ENCODE measurements at places on chromosomes 6 and 20. TPM values are rescaled to one million over a fixed set of nuclear protein-coding genes. Genes with fewer than 3 reads are reported as not detected.

GRCh38 chr6:164098857-164099267 lies 684.3 kb downstream of the QKI start:
- peak; percentile 35 for DNase-seq
- H3K4me3 ChIP-seq, result no peak overlapping the region
- no peaks in the 10 kb centered on the region for H3K36me3 ChIP-seq
- H3K4me1 ChIP-seq, result peaks cover 9% of the 10 kb centered on the region

GRCh38 chr6:53956068-53956711 lies 155.1 kb upstream of the MLIP start:
- H3K27me3 ChIP-seq, result no peaks in the 10 kb centered on the region
- no peak overlapping the region for H3K27ac ChIP-seq
- no peak overlapping the region for H3K4me3 ChIP-seq
- H3K36me3 ChIP-seq, result no peaks in the 10 kb centered on the region
- no peaks in the 10 kb centered on the region for H3K4me1 ChIP-seq
- DNase-seq, result peak; percentile 80

DNA sequence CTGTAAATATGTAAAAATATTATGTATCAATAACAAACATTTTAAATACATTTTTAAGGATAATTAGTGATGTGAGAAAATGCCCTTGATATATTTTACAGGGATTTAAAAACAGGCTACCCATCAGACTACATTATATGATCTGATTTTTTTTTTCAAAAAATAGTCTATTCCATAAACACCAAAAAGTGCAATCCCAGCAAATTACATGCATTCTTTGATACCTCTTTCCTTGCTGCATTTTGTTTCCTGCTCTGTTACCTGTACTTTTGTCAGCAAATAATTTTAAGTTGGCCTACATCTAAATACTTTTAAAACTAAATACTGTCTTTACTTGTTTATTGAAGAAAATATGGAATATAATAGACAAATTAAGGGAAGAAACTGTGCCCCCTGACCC lies 306.2 kb upstream of the ARID1B start:
- no peak overlapping the region for H3K4me3 ChIP-seq
- H3K4me1 ChIP-seq, result no peaks in the 10 kb centered on the region
- no peaks in the 10 kb centered on the region for H3K36me3 ChIP-seq
- no peaks in the 10 kb centered on the region for H3K27me3 ChIP-seq

GRCh38 chr20:32091888-32092346 lies 17.6 kb upstream of the TM9SF4 start:
- DNase-seq, result peak; percentile 77
- no peak overlapping the region for H3K4me3 ChIP-seq
- H3K4me1 ChIP-seq, result no peaks in the 10 kb centered on the region
- H3K27me3 ChIP-seq, result no peaks in the 10 kb centered on the region
- peak overlapping the region; percentile 28 for H3K27ac ChIP-seq

SPATA25 gene
- 0.89 TPM for total RNA-seq

- no peaks in the 10 kb centered on the region for H3K4me1 ChIP-seq
- H3K27ac ChIP-seq, result peak overlapping the region; percentile 63
- peak overlapping the region; percentile 22 for H3K4me3 ChIP-seq
These were observed 43.0 kb upstream of the CD83 start for GRCh38 chr6:14074476-14075094.

RIPOR2 gene
- total RNA-seq, result 56.8 TPM

DNA sequence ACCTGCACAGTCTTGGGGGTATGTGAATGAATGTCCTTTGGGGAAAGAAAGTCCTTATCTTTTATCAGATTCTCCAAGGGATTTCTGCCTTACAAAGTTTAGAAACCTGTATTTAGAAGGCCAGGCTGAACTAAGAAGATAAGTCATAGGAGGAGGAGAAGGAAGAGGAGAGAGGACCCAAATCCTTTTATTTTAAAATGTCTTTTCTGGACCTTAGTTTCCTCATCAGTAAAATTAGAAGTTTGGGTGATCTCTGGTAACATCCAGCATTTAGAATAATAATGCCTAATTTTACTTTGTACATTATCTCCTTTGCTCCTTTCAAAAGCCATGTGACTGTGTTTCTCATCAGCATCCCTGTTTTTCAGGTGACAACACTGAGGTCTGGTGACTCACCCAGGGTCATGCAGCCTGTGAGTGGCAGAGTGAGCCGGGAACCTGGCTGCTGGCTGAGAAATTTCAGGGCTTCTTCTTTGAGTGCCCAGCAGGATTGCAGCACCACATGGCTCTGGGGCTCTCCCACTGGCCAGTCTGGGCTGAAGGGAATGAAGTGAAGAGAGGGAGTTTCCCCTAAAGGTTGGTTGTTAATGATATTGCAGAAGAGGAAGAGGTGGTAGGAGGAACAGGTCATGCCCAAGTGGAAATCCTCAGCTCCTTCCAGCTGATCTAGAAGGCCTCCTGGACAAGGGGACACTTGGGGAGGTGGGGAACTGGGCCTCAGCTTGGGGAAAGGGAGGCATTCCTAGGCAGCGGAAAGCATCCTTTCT lies 34.0 kb downstream of the VEGFA start:
- no peak for DNase-seq
- no peak overlapping the region for H3K27ac ChIP-seq
- no peak overlapping the region for H3K4me3 ChIP-seq
- H3K36me3 ChIP-seq, result no peaks in the 10 kb centered on the region

- no peak overlapping the region for H3K4me3 ChIP-seq
- no peak for DNase-seq
- H3K27ac ChIP-seq, result no peak overlapping the region
- H3K4me1 ChIP-seq, result no peaks in the 10 kb centered on the region
- H3K36me3 ChIP-seq, result no peaks in the 10 kb centered on the region
These were observed 23.2 kb downstream of the GHRH start for GRCh38 chr20:37238426-37238825.

GRCh38 chr6:106396426-106397220 lies 36.1 kb downstream of the CRYBG1 start:
- H3K4me1 ChIP-seq, result no peaks in the 10 kb centered on the region
- no peaks in the 10 kb centered on the region for H3K36me3 ChIP-seq
- no peaks in the 10 kb centered on the region for H3K27me3 ChIP-seq
- H3K27ac ChIP-seq, result no peak overlapping the region
- no peak for DNase-seq

CNBD2 gene
- 3.6 TPM for total RNA-seq

DNA sequence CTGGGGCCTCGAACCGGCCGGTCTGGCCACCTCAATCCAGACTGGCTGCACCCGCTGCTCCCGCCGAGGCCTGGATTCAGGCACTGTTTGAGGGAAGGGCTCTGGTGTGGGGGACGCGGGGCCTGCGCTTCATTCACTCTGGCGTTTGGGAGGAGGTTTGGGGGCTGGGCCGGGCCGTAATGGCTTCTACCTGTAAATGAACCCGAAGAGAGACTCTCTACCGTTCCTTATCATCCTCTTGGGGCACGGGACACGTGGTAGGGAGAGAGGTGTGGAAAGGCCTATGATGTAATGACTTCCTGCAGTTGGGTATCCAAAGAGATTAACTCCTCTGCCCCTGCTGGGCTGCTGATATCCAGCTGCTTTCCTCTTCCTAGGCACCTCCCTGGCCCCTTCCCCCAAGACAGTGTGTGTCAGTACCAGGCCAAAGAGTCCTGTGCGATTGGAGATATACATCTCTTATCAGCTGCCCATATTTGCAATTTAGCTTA lies 1.8 kb downstream of the FOXO3 start:
- peak overlapping the region; percentile 84 for H3K4me3 ChIP-seq
- H3K4me1 ChIP-seq, result peaks cover 58% of the 10 kb centered on the region
- no peaks in the 10 kb centered on the region for H3K27me3 ChIP-seq
- no peaks in the 10 kb centered on the region for H3K36me3 ChIP-seq
- no peak for DNase-seq
- H3K27ac ChIP-seq, result peak overlapping the region; percentile 99

DNA sequence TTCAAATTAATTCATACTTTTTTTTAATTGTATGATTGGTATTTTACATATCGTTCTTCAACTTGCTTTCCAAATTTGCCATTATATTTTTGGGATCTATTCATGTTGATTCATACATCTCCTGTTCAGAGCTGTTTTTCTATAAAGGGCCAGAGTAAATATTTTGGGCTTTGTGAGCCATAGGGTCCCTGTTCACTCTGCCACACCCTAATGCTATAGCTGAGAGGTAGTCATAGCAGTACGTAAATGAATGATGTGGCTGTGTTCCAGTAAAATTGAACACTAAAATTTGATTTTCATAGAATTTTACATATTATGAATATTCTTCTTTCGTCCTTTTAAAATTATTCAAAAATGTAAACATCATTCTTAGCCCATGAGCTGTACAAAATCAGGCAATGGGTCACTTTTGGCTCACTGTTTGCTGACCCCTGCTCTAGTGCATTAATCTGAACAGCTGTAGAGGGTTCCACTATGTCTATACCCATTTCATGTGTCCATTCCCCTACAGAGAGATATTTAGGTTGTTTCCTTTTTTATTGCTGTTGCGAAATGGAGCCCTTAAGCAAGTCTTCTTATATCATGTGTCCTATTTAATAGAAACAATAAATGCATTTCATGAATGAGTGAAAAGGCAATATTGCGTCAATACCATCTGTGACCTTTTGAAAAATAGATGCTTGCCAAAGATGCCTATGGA lies 136.4 kb upstream of the SALL4 start:
- no peaks in the 10 kb centered on the region for H3K4me1 ChIP-seq
- peaks cover 4% of the 10 kb centered on the region for H3K27me3 ChIP-seq
- H3K36me3 ChIP-seq, result no peaks in the 10 kb centered on the region
- no peak overlapping the region for H3K27ac ChIP-seq

DNA sequence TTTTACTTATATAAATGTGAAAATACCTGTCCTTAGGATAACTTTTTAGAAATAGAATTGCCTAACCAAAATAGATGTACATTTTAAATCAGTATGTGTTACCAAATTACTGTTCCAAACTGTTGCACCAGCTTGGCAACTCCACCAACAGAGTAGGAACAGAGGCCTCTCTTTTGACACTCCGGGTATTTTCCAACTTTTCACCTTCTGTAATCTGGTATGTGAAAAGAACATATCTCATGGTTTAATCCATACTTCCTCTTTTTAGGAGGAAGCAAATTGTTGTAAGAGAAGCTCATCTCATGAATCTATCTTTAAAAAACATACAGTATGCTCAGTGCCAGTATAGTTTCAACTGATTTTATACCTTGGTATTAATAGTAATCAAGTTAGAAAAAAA lies 24.9 kb downstream of the RNF144B start:
- no peaks in the 10 kb centered on the region for H3K4me1 ChIP-seq
- no peak overlapping the region for H3K4me3 ChIP-seq
- no peak for DNase-seq
- H3K27me3 ChIP-seq, result no peaks in the 10 kb centered on the region
- peaks cover 24% of the 10 kb centered on the region for H3K36me3 ChIP-seq
- no peak overlapping the region for H3K27ac ChIP-seq

NAA20 gene
- total RNA-seq, result 48.7 TPM

CALHM5 gene
- 2.9 TPM for total RNA-seq

EGFL8 gene
- total RNA-seq, result 10.1 TPM

DNA sequence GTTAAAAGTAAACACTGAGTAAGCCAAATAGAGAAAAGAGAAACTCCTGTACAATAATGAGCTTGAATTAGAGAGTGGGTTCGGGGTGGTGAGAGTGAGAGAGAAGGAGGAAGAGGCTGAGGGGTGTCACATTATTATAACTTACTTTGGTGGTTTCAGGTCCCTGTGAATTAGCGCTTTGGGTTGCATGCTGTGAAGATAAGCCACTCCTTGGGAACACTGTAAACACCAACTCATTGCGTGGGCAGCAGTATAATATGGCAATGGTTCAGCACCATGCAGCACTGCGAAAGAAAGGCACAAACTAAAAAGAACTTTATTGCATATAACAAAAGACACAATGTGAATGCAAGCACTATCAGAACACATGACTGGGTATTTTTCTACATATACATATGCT lies 26.9 kb downstream of the MAP3K7 start:
- H3K36me3 ChIP-seq, result peaks cover 73% of the 10 kb centered on the region
- DNase-seq, result no peak
- H3K4me3 ChIP-seq, result no peak overlapping the region
- H3K27me3 ChIP-seq, result no peaks in the 10 kb centered on the region

CD40 gene
- 22.3 TPM for total RNA-seq

TMEM217 gene
- 5.3 TPM for total RNA-seq

- peaks cover 28% of the 10 kb centered on the region for H3K4me1 ChIP-seq
- peak overlapping the region; percentile 88 for H3K27ac ChIP-seq
- peak overlapping the region; percentile 38 for H3K4me3 ChIP-seq
- no peaks in the 10 kb centered on the region for H3K36me3 ChIP-seq
- H3K27me3 ChIP-seq, result no peaks in the 10 kb centered on the region
These were observed 866 bp upstream of the BTN3A3 start for GRCh38 chr6:26439151-26440125.

GRCh38 chr6:155959898-155960495 lies 504.4 kb upstream of the NOX3 start:
- no peak for DNase-seq
- H3K27ac ChIP-seq, result no peak overlapping the region
- no peaks in the 10 kb centered on the region for H3K27me3 ChIP-seq
- no peaks in the 10 kb centered on the region for H3K4me1 ChIP-seq

RFX6 gene
- not detected for total RNA-seq

- no peak overlapping the region for H3K4me3 ChIP-seq
- peaks cover 20% of the 10 kb centered on the region for H3K27me3 ChIP-seq
- no peaks in the 10 kb centered on the region for H3K4me1 ChIP-seq
- no peak overlapping the region for H3K27ac ChIP-seq
- no peaks in the 10 kb centered on the region for H3K36me3 ChIP-seq
These were observed 60.5 kb upstream of the PRDM1 start for GRCh38 chr6:106025655-106026054.

GRCh38 chr6:157550114-157550989 lies 169.4 kb downstream of the ZDHHC14 start:
- DNase-seq, result no peak
- no peak overlapping the region for H3K4me3 ChIP-seq
- no peaks in the 10 kb centered on the region for H3K27me3 ChIP-seq
- no peak overlapping the region for H3K27ac ChIP-seq
- no peaks in the 10 kb centered on the region for H3K4me1 ChIP-seq
- no peaks in the 10 kb centered on the region for H3K36me3 ChIP-seq

DNA sequence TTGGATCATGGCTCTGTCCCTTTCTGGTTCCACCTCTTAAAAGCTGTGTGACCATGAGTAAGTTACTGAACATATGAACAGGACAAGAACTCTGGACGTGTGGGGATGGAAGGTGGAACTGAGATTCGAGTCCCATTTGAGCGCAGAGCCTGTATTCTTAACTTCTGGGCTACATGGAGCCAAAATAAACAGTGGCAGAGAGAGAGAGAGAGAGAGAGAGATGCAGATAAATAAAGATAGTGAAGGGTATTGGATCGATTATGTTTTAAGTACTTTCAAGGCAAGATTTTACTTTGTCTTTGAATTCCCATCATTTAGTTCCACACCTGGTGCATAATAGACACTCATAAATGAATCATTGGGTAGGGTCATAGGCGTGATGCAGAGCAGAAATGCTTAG lies 39.7 kb downstream of the SLC35D3 start:
- H3K4me1 ChIP-seq, result no peaks in the 10 kb centered on the region
- no peak overlapping the region for H3K4me3 ChIP-seq
- H3K36me3 ChIP-seq, result no peaks in the 10 kb centered on the region
- DNase-seq, result no peak
